ENCODE measurements at places on chromosomes 6 and 20.

GRCh38 chr6:152026291-152026690 is 218.8 kb downstream of the ESR1 start:
- DNase-seq = no peak

DNA sequence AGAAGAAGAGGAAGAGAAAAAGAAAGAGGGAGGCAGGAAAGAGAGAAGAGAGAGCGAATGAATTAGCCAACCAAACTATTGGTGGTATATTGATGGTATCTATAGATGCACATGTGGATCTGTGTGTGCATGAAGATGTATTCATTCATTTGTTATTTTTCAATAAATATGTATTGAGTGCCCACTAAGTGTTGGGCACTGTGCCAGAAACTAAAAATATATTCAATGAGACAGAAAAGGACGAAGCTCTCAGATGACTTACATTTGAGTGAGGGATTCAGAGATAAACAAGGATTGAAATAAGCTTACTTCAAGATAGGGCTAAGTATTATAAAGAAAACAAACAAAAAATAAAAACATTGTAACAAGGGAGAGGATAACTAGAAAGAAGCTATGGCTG is 154.9 kb downstream of the TSHZ2 start:
- no peak for DNase-seq

DNA sequence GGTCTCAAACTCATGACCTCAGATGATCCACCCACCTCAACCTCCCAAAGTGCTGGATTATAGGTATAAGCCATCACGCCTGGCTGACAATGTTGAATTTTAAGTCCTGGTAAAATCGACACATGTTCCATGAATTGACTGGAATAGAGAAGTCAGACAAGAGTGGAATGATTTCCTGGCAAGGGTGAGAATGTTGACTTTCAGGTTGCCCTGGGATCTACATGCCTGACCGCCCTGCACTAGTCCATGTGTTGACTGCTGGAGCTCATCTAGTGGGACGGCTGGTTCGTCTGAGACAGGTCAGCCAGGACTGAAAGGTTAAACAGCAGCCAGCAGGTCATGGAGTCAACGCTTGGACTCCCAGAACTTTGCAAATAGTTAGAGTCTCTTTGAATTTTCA is 88.8 kb downstream of the SASH1 start:
- no peak for DNase-seq

DNA sequence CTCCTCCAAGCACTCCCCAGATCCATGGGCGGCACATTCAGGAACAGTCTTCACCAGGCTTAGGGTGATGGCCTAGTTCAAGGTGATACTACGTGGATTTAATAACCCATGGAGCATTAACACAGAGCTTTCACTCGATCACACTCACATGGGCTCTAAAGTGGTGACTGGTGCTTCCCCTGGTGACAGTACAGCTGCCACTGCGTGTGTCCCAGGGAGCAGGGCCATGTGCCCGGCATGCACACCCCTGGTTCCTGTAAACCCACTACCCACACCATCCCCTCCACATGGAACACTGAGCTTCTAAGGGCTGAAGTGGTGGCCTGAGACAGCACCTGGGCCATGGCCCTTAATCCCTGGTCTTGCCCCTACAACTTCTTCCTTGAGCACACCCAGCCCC is 27.8 kb upstream of the APMAP start:
- no peak for DNase-seq

- DNase-seq = no peak
Measured at GRCh38 chr6:30615219-30615957, 1.7 kb downstream of the PPP1R10 start.

- no peak for DNase-seq
Measured at GRCh38 chr20:46004889-46005473, 3.7 kb upstream of the MMP9 start.

- no peak for DNase-seq
Measured at GRCh38 chr6:143059663-143060353, 881 bp upstream of the AIG1 start.

GRCh38 chr20:40506537-40506939 is 182.5 kb downstream of the MAFB start:
- peak; percentile 98 for DNase-seq

DNA sequence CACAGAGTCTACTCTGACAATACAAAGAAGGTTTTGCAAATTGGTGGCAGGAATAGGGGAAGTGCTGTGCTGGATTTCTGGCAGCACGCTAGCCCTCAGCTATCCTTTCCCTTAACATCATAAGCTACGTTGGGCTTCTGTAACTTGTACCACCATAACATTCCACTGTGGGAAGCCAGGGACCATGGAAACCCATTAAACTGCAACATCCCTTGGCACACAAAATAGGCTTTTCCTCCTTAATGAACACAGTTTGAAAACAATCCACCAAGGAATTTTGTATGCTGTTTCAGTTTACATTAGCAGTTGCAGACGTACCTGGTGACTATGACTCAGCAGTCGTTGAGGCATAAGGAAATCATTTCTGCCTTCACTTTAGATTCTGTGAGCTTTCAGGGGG is 203.9 kb upstream of the RAB32 start:
- no peak for DNase-seq

DNA sequence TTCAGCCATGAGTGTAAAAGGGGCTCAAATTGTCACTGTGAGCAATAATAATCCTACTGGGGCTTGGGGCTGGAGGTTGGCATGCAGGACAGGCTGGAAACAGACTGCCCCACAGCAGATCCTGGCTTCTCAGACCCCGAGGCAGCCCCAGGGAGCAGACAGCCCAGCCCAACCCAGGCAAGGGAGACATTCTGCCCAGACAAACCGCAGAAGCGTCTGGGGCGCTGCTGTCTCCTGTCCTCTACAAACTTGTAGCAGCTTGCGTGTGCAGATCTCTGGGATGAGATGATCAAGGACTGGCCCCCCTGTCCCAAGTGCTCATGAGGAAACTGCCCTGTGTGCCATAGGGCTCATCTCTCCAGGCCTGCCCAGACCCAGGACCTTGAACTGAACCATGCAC is 84.6 kb downstream of the MAFB start:
- DNase-seq = no peak

DNA sequence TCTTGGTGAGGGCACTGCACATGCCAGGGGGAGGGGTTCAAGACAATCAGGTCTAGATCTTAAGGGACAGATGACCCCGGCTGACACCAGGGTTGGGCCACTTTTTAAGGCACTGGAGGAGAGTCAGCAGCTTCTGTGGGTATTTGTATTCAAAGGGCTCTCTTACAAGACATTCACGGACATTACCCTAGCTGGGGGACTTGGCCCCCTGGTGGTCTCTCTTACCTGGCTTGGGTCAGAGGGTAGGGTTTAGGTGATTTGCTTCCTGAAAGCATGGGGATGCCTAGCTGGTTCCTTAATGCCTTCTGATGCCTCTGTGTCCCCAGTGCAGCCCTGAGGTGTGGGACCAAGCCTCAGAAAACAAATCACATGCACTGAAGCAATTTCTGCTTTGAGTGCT is 354.7 kb downstream of the CDC5L start:
- DNase-seq = no peak

DNA sequence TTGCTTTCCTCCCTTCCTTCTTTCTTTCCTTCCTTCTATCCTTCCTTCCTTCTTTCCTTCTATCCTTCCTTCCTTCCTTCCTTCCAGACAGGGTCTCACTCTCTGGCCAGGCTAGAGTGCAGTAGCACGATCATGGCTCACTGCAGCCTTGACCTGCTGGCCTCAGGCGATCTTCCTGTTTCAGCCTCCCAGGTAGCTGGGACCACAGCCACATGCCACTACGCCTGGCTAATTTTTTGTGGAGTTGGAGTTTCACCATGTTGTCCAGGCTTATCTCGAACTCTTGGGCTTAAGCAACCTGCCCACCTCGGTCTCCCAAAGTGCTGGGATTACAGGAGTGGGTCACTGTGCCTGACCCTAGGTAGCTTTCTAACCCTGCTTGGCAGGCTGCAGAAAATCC is 12.2 kb upstream of the SEC63 start:
- DNase-seq = no peak

GRCh38 chr6:35173427-35174087 is 32.4 kb upstream of the TCP11 start:
- DNase-seq = no peak

DNA sequence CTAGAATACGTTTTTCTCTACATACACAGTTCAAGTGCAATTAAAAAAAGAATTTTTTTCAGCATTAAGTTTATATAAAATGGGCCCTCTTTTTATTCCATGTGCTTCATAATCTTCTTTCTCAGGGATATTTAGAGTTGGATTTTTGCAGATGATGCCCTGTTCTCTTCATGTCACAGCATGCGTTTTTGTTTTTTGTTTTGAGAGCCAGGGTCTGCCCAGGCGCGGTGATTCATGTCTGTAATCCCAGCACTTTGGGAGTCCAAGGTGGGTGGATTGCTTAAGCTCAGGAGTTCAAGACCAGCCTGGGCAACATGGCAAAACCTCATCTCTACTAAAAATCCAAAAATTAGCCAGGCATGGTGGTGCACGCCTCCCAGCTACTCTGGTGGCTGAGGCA is 82.9 kb upstream of the PRND start:
- DNase-seq = no peak

GRCh38 chr6:98836025-98836961 is 1.9 kb downstream of the POU3F2 start:
- no peak for DNase-seq

DNA sequence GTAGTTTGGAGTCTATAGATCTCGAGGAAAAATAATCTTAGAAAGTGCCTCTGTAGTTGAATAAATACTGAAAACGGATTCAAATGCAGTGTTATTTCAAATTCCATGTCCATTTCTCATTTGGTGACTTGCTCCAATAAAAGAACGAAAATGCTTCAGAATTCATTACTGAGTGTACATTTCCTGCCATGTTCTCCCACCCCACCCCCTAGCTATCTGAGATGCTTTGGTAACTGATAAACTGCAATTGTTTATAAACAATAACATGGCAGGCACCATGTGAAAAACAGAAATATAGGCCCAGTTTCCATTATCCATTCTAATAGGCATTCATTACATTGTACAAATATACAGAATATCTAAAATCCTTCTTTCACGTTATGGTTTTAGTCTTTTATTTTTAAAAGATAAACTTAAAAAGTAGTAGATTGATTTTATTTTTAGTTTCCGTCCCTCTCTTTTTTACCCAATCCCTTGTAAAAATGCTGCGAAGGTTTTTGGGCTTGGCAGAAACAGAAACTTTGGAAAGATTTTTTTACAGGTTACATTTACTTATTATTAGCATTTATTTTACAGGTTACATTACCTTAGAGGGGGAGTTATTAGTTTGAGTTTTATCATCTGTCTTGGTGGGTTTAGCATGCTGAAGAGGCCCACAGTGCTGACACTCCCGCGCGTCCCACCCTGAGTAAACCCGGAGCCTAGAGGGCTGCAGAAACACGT is 1.5 kb downstream of the FAM162B start:
- DNase-seq = no peak

DNA sequence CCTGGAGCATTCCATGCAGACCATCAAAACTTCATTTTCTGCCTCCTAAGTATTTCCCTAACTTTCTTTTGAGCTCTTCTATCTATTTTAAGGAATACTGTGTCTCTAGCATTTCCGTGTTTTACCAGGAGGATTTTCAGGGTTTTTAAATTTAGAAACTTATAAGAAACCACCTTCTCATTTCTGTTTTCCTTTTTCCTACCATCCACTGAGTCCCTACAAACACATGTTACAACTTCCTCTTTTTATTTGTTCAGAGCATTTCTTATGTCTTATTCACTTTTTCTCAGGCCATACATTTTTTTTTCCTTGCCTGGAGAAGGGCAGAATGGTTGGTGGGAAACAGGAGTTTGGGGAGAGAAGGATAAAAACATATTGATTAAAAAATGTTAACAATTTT is 130.0 kb upstream of the BMP5 start:
- DNase-seq = no peak

DNA sequence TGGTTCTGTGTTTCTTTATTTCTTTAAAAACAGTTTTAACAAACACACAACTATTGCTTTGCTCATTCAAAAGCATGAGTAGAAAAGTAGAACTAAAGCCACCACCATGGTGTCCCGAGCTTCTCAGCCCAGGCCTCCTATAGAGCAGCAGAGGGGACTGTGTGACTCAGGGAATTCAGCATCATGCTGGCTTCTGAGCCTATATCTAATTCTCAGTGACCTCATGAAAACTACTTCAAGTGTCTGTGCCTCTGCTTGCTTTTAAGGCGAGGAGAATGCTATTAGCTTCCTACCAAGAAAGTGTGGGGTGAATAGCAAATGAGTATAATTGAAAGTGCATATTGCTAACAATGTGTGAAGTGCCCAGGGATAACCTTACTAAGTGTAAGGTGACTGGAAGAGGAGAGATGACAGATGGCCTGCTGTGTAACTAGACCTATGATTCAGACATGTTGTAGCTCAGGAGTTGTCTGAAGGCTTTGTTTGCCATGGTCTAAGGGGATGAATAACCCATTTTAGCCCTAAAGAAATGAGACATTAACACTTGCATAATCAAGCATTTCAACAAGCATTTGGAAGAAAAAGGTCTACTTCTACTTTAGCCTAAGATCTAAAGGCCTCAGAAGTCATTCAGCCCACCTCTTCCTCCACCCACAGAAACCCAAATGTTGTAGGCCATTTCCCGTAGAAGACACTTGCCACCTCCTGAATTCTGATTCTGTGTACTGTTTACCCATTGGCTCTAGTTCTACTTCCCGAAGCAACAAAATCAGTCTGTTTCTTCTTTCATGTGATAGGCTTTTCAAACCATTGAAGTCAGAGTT is 121.5 kb upstream of the ARG1 start:
- no peak for DNase-seq

DNA sequence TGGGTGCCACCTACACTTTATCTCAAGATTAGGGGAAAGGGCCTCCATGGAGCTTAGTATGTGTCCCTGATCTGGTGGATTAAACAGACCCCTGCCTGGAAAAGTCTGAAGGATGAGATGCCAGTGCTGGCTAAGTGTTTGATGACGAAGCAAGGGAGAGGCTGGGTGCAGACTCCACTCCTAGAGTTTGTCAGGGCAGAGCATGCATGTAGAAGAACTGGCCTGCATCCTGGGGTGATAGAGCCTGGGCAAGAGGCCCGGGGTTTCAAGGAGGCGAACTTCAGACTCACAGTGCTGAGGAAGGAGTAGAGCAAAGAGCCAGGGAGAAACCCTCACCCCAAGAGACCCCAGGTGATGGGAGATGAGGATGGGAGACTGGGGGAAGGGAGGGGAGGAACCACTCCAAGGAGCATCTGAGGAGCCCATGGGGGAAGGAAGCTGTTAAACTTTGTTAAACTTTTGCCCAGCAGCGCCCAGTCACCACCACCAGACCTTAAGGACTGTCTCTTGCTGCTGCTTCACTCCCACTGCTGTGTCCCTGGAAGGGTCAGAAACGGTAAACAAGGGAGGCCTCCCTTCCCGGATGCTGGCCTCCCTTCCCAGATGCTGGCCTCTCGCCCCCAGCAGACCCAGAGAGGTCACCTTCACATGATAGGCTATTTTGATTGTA is 61.6 kb downstream of the RPRD1B start:
- no peak for DNase-seq

GRCh38 chr20:16025084-16025483 is 548.2 kb downstream of the KIF16B start:
- DNase-seq = no peak

- DNase-seq = no peak
Measured at GRCh38 chr6:157203312-157203744, 120.0 kb downstream of the TMEM242 start.

- DNase-seq = no peak
Measured at GRCh38 chr20:64276817-64277216, 21.3 kb downstream of the PCMTD2 start.

GRCh38 chr6:5003604-5004372 is at the start of gene RPP40:
RPP40 (minus strand) TSS chr6:5004037; CDS start chr6:5004002, 35 bp downstream.
- DNase-seq = peak; percentile 93

GRCh38 chr6:80437221-80437620 is 330.8 kb downstream of the BCKDHB start:
- no peak for DNase-seq

- no peak for DNase-seq
Measured at GRCh38 chr20:63061051-63061770, 54.4 kb upstream of the BHLHE23 start.

GRCh38 chr20:38924718-38925117 is 1.5 kb upstream of the FAM83D start:
- DNase-seq = no peak
